ENCODE measurements at places on chromosomes 1 and 21. TPM values are rescaled to one million over a fixed set of nuclear protein-coding genes. Genes with fewer than 3 reads are reported as not detected.

- no peak for DNase-seq
Measured at GRCh38 chr1:27117733-27118439, 37.0 kb downstream of the SLC9A1 start.

GRCh38 chr1:109610609-109611307, 8.7 kb downstream of the GNAT2 start:
- no peak for DNase-seq

The AQP10 gene
- not detected for total RNA-seq

DNA sequence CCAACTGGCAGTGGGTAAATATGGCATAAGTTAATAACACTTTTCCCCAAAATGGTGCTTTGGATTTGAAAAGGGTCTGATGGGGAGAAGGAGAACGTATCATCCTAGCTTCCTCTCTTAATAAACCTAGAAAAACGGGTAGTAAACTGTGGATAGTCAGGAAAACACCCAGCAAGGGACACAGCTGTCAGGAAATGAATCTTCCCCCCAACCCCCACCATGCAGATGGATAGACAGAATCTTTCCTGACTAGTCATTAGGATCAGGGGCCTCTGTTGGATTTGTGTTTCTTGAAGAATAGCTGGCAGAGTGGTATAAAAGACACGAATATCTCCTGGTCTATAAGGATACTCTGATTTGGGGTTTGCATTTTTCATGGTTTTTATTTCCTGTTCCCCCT, 22.5 kb upstream of the LAX1 start:
- DNase-seq = no peak

The BARHL2 gene
- not detected for total RNA-seq
